Fibroblast of skin of abdomen (primary cell): ENCODE measurements at places on chromosomes 2 and 18.

DNA sequence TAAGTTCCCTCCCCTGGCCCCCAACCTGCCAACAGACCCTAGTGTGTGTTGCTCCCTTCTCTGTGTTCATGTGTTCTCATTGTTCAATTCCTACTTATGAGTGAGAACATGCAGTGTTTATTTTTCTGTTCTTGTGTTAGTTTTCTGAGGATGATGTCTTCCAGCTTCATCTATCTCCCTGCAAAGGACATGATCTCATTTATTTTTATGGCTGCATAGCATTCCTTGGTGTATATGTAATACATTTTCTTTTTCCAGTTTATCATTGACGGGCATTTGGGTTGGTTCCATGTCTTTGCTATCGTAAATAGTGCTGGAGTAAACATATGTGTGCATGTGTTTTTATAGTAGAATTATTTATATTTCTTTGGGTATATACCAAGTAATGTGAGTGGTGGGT is 602.2 kb downstream of the DSC3 start:
- no peak for DNase-seq

DNA sequence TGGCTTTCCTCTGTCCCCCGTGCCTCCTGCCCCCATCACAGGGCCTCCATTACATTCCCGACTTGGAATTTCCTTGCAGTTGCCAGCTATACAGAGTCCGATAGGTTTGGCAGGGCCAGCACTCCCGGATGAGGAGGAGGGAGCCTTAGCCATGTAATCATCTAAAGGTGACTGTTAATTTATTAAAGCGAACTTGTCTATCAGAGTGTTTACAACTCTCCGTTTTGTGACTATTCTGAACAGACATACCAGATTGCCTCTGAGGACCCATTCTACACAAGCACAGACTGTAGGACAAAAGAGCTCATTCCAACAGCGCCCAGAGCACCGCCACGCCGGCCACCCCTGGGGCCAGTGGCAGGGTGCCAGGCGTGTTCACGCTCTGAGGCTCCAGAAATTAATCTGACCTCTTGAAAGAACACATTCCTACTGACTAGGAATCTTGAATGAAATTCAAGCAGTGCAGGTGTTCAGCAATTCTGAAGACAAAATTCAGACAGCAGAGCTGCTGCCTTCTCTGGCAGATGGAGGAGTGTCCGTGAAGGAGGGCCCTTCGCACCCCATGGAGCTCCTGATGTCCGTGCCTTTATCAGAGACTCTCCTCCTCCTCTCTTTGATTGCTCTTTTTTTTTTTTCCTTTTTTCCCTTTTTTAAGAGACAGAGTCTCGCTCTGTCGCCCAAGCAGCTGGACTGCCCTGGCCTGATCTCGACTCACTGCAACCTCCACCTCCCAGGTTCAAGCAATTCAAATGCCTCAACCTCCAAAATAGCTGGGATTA is 58.1 kb upstream of the RALBP1 start:
- DNase-seq, result peak; percentile 87

DNA sequence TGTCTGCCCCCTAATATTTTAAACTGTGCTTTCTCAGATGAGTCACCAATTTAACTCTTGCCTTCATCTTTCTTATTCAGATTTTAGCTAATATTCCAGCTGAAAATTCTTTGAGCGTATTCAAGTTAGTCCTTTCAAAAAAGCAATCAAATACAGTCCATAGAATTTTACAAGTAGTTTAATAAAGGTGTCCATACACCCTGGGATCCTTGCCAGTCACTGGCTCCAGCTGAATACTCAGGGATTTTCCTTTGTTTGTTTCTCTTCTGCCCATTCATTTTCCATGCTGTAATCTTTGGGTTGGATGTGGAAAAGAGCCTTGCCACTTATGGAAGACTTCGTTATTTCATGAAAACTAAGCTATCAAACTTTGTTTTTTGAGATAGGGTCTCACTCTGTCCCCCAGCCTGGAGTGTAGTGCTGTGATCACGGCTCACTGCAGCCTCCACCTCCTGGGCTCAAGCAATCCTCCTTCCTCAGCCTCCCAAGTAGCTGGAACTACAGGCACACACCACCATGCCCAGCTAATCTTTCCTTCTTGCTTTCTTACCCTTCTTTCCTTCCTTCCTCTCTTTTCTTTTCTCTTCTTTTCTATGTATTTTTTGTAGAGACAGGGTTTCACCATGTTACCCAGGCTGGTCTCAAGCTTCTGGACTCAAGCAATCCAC is 34.0 kb downstream of the VSNL1 start:
- no peak for DNase-seq

DNA sequence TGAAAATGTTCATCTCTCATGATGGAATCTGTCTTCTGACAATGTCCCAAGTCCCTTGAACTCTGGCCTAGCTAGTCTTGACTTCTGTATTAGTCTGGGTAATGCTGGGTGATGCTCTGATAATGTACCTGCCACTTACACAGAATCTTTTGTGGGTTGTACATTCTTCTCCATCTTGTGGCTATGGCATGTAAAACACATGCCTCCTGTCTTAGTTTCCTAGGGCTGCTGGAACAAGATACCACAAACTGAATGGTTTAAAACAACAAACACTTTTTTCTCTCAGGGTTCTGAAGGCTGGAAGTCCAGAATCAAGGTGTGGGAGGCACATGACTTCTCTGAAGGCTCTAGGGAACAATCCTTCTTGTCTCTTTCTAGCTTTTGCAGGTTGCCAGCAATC is 57.1 kb downstream of the RAPGEF4 start:
- peak; percentile 28 for DNase-seq

DNA sequence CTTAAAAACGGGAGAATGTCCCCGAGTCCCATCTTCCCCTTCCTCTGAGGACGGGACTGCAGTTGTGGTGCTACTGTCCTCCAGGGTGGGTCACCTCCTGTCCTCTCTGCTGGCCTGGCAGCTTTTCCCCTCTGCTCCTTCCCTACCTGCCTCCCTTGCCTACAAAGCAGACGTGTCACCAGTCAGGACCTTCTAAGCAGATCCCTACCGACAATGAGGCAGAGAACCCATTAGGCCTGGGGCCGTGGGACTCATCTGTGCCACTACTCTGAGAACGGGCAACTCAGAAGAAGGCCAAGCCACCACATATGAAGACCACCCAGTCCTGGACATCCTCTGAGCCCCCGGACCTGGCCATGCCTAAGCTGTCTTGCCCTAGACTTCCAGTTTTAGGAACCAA is 103.0 kb upstream of the TEX51 start:
- no peak for DNase-seq

DNA sequence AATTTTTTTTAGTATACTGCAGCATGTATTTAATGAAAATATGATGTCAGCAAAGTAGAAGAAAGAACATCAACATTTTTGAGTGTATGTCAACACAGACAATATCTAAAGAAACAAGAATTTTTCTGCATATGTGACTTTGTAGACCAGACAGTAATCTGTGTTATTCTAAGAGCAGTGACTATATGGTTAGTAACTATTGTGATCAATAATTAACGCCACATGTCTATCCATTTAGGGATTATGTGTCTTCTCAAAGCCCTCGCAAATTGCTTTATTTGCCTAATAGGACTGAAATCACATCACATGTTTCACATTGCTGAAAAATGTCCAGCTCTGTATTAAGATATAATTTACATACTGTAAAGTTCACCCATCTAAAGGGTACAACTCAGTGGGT is 107.8 kb downstream of the GFPT1 start:
- peak; percentile 51 for DNase-seq

- DNase-seq, result no peak
Observed at GRCh38 chr2:5372141-5372540, 320.0 kb upstream of the SOX11 start.
